ENCODE measurements at places on chromosomes 5 and 9. TPM values are rescaled to one million over a fixed set of nuclear protein-coding genes. Genes with fewer than 3 reads are reported as not detected.
A peak's percentile ranks its signal among the peaks of the same experiment; 100 is the strongest.

PRLR gene
- 0.16 TPM for total RNA-seq

ARHGEF37 gene
- total RNA-seq = 3.9 TPM

APC gene
- total RNA-seq = 24.9 TPM

GRCh38 chr9:111720174-111720573 is 58.8 kb downstream of the GNG10 start:
- H3K4me1 ChIP-seq = no peaks in the 10 kb centered on the region
- DNase-seq = no peak
- H3K27ac ChIP-seq = no peak overlapping the region
- H3K4me3 ChIP-seq = no peak overlapping the region
- peaks cover 12% of the 10 kb centered on the region for H3K36me3 ChIP-seq
- H3K27me3 ChIP-seq = no peaks in the 10 kb centered on the region

DNA sequence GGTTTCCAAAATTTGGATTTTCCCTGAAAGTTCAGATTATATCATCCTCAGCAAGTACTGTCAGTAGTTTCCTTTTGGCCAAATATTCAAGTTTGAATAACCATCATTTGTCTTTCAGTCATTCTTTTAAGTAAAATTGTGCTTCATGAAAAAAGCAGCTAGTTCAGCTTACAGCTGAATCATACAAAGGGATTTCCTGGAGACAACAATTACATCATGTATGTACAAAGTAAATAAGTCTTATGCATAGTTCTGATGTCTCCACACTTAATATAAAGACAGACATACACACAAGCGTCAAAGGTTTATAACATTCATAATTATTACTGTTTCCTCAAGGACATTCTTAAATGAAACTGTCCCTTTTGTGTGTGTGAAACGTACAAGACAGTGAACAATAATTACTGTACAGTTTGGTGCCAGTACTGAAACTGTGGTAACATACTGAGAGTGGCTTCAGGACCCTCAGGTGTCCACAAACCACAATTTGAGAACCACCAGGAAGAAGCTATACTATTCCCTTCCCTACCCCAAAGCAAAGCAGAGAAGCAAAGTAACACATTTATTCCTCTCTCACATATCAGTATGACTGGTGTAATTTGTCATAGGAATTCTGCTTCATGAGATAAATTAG is 746.6 kb downstream of the TAF11L14 start:
- no peak for DNase-seq
- no peaks in the 10 kb centered on the region for H3K4me1 ChIP-seq
- H3K27me3 ChIP-seq = no peaks in the 10 kb centered on the region
- H3K36me3 ChIP-seq = no peaks in the 10 kb centered on the region
- H3K27ac ChIP-seq = no peak overlapping the region
- no peak overlapping the region for H3K4me3 ChIP-seq

- H3K27me3 ChIP-seq = no peaks in the 10 kb centered on the region
- DNase-seq = no peak
- H3K36me3 ChIP-seq = no peaks in the 10 kb centered on the region
These were observed 63.5 kb upstream of the TBC1D2 start for GRCh38 chr9:98318834-98319478.

DNA sequence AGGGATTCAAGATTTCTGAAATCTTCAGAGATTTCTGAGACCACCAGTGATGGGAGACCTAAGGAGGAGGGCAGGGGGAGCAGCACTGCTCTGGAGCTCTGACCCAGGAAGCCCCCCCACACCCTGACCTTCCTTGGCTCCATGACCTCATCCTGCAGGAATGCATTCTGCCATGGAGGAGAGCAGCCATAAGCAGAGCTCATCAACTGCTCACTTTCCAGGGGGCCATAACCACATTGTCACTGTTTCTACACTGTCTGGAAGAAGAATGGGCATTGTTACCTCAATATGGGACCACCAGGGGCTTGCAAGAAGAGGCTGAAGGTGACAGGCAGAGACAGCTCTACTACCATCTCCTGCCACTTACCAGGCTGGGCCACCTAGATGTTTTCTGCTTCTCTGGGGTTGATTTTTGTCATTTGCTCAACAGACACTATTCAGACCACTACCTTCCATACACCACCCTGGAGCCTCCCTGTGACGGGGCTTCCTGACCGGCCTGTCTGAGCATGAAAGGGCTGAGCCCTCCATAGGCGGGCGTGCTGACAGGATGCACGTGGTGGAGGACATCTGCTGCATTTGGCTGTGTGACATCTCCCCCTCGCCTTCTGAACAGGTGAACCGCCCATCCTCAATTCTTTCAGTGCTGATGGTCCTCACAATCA is 2.3 kb upstream of the TSC1 start:
- peaks cover 25% of the 10 kb centered on the region for H3K4me1 ChIP-seq
- H3K27ac ChIP-seq = no peak overlapping the region
- H3K4me3 ChIP-seq = no peak overlapping the region
- peaks cover 17% of the 10 kb centered on the region for H3K36me3 ChIP-seq
- no peak for DNase-seq

DNA sequence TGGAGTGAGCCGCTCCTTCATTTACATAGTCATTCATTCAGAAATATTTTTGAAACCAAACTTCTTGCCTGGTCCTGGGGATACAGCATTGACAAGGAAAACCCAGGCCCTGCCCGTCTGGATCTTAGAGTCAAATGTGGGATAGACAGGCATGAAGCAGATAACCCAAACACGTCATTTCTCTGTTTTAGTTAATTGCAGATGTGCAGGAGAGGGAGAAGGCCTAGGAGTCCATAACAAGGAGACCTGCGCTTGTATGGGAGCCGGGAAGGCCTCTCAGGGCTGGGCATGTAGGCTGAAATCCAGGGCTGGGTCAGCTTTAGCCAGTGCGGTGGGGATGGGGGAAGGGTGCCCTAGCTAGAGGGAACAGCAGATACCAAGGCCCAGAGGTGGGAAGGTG is 43.3 kb downstream of the PRRX2 start:
- H3K27me3 ChIP-seq = no peaks in the 10 kb centered on the region
- H3K36me3 ChIP-seq = peaks cover 4% of the 10 kb centered on the region
- H3K4me3 ChIP-seq = no peak overlapping the region
- H3K4me1 ChIP-seq = no peaks in the 10 kb centered on the region
- H3K27ac ChIP-seq = no peak overlapping the region

- peaks cover 12% of the 10 kb centered on the region for H3K36me3 ChIP-seq
- DNase-seq = no peak
- H3K27me3 ChIP-seq = no peaks in the 10 kb centered on the region
- H3K4me3 ChIP-seq = no peak overlapping the region
These were observed 36.0 kb downstream of the FNIP1 start for GRCh38 chr5:131760793-131761192.

DNA sequence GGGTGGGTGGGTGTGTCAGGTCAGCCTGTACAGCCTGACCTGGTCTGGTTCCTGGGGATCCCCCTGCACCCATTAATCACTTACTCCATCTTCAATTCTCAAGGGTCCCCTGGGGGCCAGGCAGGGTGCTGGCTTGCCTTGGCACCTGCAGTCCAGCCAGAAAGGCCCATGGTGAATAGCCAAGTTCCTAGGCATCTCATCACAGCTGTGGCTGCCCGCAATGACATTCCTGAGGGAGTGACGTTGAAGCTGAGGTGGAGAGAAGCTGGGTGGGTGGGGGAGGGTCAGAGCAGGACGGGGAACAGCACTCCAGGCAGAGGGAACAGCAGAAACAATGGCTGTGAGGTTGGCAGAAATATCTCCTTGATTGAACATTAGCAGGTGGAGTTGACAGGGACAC is 10.6 kb downstream of the HMCN2 start:
- peaks cover 20% of the 10 kb centered on the region for H3K27me3 ChIP-seq
- no peak overlapping the region for H3K27ac ChIP-seq
- DNase-seq = peak; percentile 21
- no peak overlapping the region for H3K4me3 ChIP-seq
- H3K4me1 ChIP-seq = no peaks in the 10 kb centered on the region
- peaks cover 5% of the 10 kb centered on the region for H3K36me3 ChIP-seq

- peak overlapping the region; percentile 92 for H3K4me3 ChIP-seq
- H3K4me1 ChIP-seq = peaks cover 24% of the 10 kb centered on the region
- H3K36me3 ChIP-seq = peaks cover 6% of the 10 kb centered on the region
- peak overlapping the region; percentile 95 for H3K27ac ChIP-seq
- DNase-seq = peak; percentile 86
These were observed 923 bp upstream of the ZBTB5 start for GRCh38 chr9:37466037-37466709.

- H3K27me3 ChIP-seq = no peaks in the 10 kb centered on the region
- no peak for DNase-seq
- H3K27ac ChIP-seq = no peak overlapping the region
- H3K4me1 ChIP-seq = no peaks in the 10 kb centered on the region
These were observed 36.4 kb upstream of the SV2C start for GRCh38 chr5:76046741-76047140.

DNA sequence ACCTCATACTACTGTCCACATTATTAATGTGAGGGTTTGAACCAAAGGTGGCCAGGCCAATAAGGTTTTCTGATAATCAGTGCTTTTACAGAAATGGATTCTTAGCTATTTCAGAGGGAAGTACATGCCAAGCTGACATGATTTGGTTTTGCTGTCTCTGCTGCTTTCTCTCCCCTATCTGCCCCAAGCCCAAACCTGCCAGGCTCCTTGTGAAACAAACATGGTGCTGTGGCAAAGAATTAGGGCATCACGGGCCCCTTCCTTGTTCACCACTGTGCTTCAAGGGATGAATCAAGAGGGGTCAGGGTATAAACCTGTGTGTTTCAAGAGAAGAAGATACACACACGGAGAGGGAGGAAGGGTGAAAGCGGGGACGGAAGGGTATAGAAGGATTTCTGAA is 41.3 kb upstream of the SMU1 start:
- peaks cover 30% of the 10 kb centered on the region for H3K4me1 ChIP-seq
- H3K36me3 ChIP-seq = peaks cover 100% of the 10 kb centered on the region
- DNase-seq = no peak
- peak overlapping the region; percentile 47 for H3K27ac ChIP-seq

DNA sequence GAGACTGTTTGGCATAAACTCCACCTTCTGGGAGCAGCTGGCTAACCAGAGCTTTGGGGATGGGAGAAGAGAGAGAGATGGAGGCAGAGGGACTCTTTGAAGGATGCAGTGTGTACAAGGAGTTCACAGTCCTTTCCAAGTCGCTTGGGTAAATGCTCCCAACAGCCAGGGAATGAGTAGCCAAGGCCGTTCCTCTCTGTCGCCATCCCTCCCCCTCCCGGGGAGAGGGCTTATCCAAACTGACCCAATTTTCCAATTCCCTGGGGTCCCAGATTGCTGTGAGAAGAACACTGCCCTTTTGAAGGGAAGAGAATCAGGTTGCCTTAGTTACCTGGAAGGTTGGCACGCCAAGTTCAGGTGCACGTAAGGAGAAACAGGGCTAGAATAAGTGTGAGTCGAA is 7.9 kb downstream of the WWC1 start:
- no peaks in the 10 kb centered on the region for H3K27me3 ChIP-seq
- H3K4me3 ChIP-seq = no peak overlapping the region
- peaks cover 7% of the 10 kb centered on the region for H3K36me3 ChIP-seq
- H3K27ac ChIP-seq = no peak overlapping the region

DNA sequence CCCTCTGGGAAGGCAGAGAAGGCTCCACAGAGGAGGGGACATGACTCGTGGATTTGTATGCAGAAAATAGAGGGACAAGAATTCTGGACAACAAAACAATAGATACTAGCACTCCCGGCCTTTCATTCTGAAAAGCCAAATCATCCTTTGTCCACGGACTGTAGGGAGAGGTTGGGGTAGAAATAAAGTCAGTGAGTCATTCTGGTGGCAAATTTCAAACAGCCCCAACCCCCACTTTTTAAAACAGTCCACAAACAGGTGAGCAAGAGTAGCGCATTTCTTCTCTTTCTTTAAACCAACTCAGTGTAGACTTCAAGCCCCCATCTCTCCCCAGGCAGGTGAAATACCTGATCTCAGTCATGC is 56.1 kb downstream of the PTPDC1 start:
- peak; percentile 70 for DNase-seq
- H3K4me1 ChIP-seq = peaks cover 64% of the 10 kb centered on the region
- H3K27me3 ChIP-seq = no peaks in the 10 kb centered on the region
- no peaks in the 10 kb centered on the region for H3K36me3 ChIP-seq
- peak overlapping the region; percentile 62 for H3K4me3 ChIP-seq
- peak overlapping the region; percentile 93 for H3K27ac ChIP-seq

DNA sequence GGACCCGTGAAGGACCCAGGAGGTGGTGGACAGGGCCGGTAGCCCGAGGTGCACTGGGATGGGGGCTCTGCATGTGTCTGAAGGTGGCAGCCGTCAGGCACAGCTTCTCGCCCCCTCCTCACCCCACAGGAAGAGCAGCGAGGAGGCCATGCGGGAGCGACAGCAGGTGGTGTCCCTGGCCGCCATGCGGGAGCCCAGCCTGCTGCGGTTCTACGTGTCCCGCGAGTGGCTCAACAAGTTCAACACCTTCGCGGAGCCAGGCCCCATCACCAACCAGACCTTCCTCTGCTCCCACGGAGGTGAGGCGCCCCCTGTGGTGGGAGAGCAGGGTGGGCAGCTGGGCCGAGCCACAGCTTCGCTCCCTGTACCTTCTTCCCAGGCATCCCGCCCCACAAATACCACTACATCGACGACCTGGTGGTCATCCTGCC is 39.9 kb downstream of the USP20 start:
- no peak for DNase-seq
- H3K4me3 ChIP-seq = no peak overlapping the region
- H3K27ac ChIP-seq = no peak overlapping the region
- no peaks in the 10 kb centered on the region for H3K4me1 ChIP-seq
- H3K36me3 ChIP-seq = peaks cover 21% of the 10 kb centered on the region

- peaks cover 14% of the 10 kb centered on the region for H3K36me3 ChIP-seq
- H3K4me1 ChIP-seq = no peaks in the 10 kb centered on the region
- no peak overlapping the region for H3K4me3 ChIP-seq
- H3K27ac ChIP-seq = no peak overlapping the region
These were observed 6.9 kb downstream of the CCL19 start for GRCh38 chr9:34684145-34684544.

GRCh38 chr9:137851516-137852267 is 25.9 kb upstream of the CACNA1B start:
- DNase-seq = no peak
- H3K4me1 ChIP-seq = no peaks in the 10 kb centered on the region
- H3K36me3 ChIP-seq = no peaks in the 10 kb centered on the region
- no peak overlapping the region for H3K4me3 ChIP-seq
- H3K27me3 ChIP-seq = peaks cover 12% of the 10 kb centered on the region
- no peak overlapping the region for H3K27ac ChIP-seq

DNA sequence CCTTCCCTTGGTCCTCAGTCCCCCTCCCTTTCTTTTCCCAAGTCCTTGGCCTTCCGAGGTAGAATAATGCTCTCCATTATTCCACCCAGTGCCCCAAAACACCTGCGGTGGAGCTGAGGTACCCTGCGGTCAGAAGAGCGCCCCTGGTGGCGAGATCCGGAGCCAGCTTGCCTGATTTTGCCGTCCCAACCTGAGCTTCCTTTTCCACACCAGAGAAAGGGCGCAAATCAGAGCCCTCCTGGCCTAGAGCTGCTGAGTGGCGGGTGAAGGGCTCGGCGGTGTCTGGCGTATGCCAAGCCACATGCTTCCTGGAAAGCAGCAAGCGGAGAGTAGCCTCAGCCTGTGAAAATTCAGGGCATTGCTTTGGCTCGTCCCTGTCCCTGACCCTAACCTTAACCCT is 21.1 kb upstream of the CARTPT start:
- H3K36me3 ChIP-seq = no peaks in the 10 kb centered on the region
- H3K4me1 ChIP-seq = no peaks in the 10 kb centered on the region
- no peak for DNase-seq
- no peak overlapping the region for H3K27ac ChIP-seq
- H3K4me3 ChIP-seq = no peak overlapping the region
